ENCODE measurements at places on chromosomes 5 and 9.

DNA sequence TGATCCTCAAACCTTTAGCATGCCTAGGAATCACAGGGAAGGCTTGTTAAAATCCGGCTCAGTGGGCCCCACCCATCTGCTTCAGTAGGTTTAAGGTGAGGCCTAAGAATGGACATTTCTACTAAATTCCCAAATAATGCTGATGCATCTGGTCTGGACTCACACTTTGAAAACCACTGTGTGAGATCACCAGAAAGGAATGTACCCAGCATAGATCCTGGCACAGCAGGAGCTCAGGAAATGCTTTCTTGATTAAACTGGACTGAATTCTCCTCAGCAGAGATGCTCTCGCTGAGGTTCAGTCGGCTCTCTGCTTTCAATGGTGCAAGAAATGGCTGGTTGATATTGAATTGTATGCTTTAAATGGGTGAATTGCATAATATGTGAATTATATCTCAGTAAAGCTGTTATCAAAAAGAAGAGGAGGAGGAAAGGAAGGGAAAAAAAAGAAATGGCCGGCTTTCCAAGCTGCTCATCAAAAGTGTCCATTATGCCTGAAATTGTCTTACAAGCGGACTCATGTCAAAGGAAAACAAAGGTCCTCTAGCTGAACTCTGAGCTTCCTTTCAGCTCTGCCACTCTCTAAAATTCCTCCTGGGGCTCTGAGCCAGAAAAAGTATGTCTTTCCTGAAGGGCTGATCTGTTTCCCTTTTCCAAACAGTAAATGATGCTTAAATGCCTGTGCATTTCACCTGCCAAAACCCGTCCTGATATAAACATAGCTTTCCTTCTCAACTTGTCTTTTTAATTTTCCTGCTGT lies 77.6 kb upstream of the SAP30L start:
- DNase-seq, result peak; percentile 87

- no peak for DNase-seq
These were observed 20.3 kb downstream of the OSTF1 start for GRCh38 chr9:75108571-75108970.

GRCh38 chr5:147576646-147577535 lies 67.0 kb upstream of the DPYSL3 start:
- no peak for DNase-seq

DNA sequence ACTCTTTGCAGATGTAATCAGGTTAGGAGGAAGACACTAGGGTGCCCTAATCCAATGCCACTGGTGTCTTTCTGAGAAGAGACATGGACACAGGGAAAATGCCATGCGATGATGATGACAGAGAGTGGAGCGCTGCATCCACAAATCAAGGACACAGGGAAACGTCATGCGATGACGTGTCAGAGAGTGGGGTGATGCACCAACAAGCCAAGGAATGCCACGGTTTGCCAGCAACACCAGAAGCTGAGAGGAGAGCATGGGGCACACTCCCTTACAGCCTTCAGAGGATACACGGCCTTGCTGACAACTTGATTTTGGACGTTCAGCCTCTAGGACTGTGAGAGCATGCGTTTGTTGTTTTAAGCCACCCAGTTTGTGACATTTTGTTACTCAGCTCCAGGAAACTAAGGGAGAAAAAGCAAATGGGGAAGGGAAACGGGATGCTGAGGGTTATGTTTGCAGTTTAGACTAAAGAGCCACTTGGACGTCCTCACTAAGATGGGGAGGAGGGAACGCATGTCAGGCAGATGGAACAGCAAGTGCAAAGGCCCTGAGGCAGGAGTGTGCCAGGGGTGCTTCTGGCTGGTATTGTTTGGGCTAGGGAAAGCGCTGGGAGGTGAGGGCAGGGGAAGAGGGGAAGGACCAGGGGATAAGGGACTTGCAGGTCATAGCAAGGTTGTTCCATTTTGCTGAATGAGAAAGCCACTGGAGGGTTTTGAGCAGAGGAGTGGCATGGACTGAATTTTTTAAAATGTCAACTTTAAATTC lies 2.5 kb upstream of the TENT4A start:
- DNase-seq, result no peak

DNA sequence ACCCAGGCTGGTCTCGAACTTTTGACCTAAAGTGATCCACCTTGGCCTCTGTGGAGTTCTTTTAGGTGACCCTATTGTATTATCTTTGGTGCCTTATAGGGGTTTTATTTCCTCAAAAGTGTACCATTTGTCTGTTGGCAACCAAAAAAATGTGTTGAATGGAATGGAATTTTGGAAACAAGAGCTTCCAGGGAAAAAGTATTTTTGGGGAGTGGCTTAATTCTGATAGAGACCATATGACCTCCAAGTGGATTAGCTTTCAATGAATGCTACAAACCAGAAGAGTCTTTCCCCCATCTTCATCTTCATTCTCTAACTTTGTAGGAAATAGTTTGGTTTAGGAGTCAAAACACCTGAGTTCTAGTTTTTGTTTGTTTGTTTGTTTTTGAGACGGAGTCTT lies 3.4 kb upstream of the OGN start:
- DNase-seq, result no peak

GRCh38 chr9:130328349-130328801 lies 62.8 kb downstream of the HMCN2 start:
- no peak for DNase-seq

DNA sequence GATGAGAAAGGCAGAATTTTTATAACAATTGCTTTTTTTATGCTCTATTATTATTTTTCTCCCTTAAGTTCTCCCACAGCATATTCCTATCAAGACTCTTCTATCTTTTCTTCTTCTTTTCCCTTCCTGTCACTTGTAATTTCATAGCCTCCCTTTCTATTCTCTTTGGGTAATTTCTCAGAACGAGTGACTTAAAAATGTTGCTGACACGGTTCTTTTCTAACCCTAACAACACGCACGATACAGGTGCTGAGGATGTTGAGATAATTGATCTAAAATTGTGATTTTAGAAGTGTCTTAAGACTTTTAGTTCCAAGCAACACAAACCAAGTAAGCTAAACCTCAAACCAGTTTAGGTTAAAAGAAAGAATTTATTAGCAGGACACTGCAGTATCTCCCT lies 105.9 kb downstream of the RASGRF2 start:
- no peak for DNase-seq

DNA sequence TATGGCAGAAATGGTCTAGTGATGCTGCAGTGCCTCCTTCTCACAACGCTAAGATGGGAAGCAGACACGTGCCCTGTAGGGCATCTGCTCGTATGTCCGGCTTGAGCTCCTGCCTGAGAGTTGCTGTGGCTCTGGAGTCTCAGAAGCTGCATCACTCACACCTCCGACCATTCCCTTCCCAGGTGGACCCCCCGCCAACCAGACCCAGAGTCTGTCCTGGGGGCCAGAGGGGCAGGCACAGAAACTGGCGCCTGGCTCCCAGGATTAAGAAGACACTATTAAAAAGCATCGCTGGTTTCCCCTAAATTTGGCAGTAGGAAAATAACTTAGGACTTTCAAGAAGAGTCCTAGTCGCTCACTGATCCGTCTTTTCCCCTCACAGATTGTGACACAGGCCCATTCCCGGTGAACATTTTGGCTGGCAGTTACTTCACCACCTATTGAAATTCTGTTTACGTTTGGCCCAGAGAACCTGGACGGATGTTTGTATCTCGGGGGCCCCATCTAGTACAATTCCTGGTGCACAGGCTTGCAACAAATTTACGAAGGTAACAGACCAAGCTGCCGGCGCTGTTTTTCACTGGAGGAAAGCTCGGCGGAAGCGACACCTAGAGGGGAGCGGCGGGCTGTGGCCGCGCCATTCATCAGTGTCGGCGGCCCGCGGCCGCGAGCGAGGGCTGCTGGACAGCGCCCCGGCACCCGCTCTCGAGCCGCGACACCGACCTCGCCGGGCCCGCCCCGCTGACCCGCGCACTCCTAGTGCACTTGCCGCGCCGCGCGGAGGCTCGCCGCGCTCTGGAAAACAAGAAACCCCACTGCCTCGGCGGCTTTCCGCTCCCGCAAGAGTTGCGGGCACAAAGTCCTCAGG lies 1.6 kb downstream of the FSTL4 start:
- DNase-seq, result no peak

- no peak for DNase-seq
These were observed 62.3 kb downstream of the LIFR start for GRCh38 chr5:38494175-38494574.

DNA sequence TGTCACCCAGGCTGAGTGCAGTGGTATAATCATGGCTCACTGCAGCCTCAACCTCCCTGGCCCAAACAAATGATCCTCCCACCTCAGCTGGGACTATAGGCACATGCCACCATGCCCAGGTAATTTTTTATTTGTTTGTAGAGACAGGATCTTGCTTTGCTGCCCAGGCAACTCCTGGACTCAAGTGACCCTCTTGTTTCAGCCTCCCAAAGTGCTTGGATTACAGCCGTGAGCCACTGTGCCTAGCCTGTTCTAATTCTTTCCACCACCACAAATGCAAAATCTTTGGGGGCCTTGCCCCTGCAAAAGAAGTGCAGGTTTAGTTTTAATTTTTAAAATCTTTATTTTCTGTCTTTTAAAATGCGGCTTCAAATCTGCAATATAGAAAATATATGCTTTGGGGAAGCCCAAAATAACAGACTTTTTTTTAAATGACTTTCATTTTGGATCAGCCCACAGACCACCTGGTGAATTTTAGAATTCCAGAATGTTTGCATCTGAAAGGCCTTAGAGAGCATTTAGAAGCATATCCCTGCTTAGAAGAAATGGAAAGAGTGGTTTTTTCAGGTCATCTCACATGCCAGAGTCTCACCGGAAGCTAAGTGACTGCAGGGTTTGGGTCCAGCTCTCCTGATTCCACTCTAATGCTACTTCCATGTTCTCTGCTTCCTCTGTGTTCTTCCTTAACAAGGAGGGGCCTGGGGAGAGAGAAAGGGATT lies 111.4 kb upstream of the FER start:
- no peak for DNase-seq

DNA sequence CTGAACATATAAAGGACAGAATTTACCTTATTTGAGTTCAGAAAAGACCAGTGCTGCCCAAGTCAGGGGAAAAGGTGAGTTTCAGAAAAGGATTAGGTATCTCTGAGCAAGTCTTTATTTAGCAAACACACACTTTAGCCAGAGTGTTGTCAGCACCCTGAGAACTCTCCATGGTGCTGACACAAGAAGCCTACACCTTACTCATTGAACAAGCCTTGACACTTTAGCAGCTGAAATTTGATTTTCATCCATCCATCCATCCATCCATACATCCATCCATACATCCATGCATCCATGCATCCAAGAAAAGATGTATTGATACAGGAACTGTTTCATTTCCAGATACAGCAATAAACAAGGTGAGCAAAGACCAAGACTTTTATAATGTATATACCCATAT lies 311.2 kb downstream of the TRIM32 start:
- DNase-seq, result no peak

GRCh38 chr9:88972401-88972800 lies 18.9 kb upstream of the S1PR3 start:
- no peak for DNase-seq

DNA sequence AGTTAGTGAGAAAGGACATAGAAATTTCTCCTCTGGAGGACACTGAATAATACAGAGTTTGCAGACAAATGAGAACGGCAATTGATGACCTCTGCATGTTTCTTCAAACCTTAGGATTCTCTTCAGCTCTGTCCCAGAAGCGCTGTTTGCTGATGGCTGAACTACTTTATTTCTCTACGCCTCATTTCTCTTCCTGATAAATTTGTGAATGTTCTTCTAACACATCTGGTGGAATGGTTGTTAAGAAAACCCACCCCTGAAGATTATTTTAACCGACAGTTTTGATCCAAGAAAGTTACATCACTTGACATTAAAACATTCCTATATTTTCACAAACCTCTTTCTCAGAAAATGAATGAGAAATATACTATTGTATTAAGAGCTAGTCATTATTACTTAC lies 1150.6 kb downstream of the DTWD2 start:
- no peak for DNase-seq

GRCh38 chr5:135514116-135514515 lies 21.6 kb downstream of the NEUROG1 start:
- no peak for DNase-seq

GRCh38 chr5:33409435-33410170 lies 31.2 kb upstream of the TARS1 start:
- DNase-seq, result no peak

- DNase-seq, result no peak
These were observed 55.0 kb upstream of the SLC46A2 start for GRCh38 chr9:112945620-112946208.

- DNase-seq, result no peak
These were observed 27.1 kb downstream of the ASPN start for GRCh38 chr9:92455217-92455616.

All from kidney epithelial cell (primary cell).